ENCODE measurements at places on chromosomes 16 and 17.

- no peak for DNase-seq
Measured at GRCh38 chr16:4106516-4106915, 9.7 kb downstream of the ADCY9 start.

DNA sequence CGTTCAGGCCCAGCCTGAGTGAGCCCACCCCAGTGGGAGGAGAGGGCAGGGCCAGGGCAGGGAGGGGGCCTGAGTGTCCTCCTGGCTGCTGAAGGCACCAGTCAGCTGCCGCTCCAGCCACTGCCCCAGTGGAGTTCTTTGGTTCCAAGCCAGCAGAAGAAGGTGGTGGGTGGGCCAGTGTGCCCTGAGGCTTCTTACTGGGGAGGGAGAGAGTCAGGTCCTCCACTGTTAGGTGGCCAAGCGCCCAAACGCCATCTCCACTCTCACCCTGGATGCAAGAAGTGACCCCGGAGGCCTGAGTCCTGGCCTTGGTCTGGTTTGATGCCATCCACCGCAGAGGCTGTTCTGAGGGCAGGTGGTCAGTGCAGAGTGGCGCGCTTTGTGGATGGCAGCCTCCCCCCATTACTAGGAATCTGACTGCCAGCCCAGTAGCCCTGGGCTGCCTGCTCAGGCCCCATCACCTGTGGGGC is 2.2 kb downstream of the RNF213 start:
- no peak for DNase-seq

GRCh38 chr17:14471052-14471451 is 170.2 kb downstream of the HS3ST3B1 start:
- DNase-seq: no peak

- DNase-seq: no peak
Measured at GRCh38 chr16:19502395-19503131, 19.3 kb downstream of the GDE1 start.

GRCh38 chr16:51376080-51376479 is 225.0 kb upstream of the SALL1 start:
- no peak for DNase-seq

DNA sequence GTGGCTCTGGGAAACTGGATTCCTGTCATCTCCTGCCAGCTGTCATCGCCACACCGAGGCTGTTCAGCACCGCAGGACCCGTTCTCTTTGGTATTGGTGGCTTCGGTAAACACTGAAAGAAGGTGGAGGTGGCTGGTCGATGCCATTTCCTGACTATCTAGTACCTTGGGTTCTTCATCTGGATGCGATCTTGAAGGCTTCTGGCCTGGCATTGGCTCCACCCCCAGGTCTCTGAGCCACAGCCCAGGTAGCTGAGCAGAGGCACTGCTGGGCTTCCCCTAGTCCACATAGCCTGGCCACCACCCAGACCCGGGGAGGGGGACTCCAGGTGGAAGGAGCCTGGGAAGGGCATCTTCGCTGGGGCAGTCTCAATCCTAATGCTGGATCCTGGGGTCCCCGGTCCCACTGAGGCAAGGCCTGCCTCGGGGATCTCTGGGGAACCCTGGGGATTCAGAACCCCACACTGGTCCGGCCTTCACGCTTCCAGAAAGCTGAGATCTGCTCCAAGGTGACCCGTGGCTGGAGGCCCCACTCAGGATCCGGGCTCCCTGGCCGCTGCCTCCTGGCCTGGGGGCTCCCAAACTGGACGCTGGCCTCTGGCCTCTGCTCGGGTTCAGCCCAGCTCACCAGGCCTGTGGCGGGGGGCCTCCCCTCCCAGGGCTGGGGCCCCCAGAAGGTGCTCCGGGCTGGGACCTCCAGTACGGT is 1.8 kb downstream of the C16orf54 start:
- DNase-seq: no peak

GRCh38 chr16:78307824-78308528 is 208.5 kb downstream of the WWOX start:
- DNase-seq: no peak

GRCh38 chr16:77111056-77111565 is 79.9 kb upstream of the MON1B start:
- no peak for DNase-seq

- no peak for DNase-seq
Measured at GRCh38 chr17:38540514-38541045, 65.2 kb downstream of the SRCIN1 start.

DNA sequence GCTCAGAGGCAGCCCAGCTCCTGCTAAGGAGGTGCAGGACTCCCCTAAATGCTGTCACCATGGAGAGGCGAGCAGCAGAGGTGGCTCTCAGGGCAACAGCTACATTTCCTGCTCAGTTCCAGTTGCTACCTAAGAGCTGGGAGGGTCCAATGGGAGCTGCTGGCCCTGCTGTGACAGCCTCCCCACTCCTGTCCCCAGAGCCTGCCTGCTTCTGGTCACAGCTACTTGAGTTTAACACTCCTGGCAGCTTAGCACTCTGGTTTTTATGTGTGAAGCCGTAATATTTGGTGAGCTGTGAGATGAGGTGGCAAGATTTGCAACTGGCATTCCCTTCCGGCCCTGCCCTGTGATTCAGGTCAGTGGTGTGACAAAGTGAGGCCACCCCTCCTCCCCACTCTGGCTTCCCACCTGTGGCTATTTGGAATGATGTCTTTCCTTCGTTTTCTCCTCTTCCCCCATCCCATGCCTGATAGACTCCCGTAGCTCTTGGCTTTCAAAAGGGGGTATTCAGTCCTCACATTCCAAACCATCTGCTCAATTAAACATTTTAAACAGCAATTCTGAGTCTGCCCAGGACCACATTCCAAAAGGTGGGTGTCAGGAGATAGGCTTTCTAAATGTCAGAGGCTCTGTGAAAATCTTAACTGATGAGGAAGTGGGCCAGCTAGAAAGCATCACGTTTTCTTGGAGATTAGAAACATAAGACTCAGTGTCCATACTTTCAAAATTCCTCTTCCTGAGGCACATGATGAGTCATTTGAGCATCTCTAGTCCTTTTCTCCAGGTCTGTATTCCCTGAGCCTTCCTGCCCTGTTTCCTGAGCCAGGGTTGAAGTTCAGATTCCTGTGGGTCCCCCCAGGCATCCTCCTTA is 42.6 kb upstream of the SKAP1 start:
- DNase-seq: no peak

- DNase-seq: no peak
Measured at GRCh38 chr16:85947230-85948137, 48.5 kb downstream of the IRF8 start.

DNA sequence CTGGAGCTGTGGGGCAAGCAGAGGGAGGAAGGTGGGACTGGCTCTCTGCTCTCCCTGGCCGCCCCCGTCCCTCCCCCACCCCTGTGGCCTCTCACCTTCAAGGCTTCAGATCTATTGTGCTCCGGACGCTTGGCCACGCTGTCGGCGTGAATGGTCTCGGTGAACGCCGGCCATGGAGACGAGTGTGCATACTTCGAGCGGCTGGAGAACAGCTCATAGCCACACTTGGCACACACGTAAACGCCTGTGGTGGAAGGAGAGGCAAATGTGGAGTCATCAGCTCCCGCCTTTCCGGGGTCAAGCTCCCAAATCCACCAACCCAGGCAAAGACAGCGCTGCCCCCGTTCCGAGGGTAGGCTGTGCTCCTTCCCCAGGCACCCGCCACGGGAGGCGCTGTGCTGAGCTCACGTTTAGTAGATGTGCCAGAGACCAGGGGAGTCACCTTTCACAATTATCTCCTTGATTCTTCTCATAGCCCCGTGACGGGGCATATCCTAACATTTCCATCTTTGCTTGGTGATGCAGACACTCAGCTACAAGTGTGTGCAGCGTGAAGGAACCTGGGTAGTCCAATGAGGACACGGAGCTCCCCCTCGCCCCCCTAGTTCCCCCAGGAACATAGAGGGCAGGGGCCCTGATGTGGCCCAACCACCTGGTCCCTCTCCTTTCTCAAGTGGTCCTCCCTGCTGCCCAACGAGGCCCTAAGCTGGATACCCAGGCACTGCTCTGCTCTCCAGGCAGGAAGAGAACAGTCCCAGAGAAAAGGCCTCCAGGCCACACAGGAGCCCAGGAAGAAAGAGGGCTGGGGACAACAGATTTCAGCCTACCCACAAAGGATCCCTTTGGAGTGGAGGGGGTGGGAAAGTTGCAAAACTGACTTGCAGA is 1.6 kb downstream of the MSRB1 start:
- no peak for DNase-seq

GRCh38 chr16:80899809-80900592 is 95.6 kb upstream of the CDYL2 start:
- no peak for DNase-seq

- no peak for DNase-seq
Measured at GRCh38 chr17:15462976-15463772, 4.2 kb downstream of the CDRT4 start.

GRCh38 chr16:48635199-48635718 is 25.3 kb upstream of the N4BP1 start:
- DNase-seq: no peak

DNA sequence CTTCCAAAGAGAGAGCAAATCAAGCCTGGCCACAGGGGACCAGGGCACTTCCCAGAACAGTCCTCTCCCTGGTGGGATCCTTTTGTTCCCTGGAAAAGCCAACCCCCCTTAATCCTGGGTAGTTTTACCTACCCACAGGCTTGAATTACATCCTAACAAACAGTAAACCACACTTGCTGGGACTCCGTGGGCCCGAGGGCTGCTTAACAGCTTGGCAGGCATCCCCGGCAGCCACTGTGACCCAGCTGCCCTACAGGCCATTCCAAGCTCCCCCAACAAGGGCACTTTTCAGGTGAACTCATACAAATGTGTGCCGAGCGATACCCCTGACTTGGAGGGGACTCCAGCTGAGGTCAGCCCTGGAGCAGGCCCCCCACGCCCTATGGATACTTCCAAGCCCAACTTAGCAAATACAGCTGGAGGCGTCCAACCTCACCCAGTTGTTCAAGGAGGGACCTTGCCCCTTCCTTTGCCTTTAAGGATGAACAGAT is 26.4 kb downstream of the ADCY9 start:
- DNase-seq: no peak

DNA sequence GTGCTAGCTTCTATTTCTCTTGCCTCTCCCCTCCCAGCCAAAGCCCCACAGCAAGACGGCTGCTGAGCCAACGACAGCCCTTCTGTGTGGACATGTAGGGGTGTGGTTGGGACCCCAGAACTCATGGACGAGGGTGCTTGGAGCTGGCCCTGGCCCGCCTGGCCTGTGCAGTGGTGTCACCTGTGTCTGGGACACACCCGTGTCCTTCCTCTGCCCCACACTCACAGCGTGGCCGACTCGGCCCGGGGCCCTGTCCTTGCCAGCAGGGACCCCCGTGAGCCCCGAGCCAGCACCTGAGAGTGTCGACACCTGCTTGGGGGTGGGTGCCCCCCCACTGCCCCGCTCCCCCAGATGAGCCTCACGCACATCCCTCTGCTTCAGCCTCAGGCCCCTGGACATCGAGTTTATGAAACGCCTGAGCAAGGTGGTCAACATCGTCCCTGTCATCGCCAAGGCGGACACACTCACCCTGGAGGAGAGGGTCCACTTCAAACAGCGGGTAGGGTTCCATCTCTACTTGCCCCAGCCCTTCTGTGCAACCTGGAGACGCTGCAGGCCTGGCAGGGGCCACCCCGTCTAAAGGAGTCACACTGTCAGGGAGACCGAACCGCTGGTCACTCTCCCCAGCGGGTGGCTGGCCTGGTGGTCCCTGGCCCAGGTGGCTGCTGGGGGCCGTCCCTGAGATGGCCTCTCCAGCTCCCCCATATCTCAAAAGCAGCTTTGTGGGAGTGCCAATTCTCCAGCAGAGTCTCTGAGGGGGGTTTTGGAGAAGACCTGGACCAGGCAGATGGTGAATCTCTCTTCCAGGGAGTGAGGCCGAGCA is 349.8 kb downstream of the SEC14L1 start:
- DNase-seq: no peak

DNA sequence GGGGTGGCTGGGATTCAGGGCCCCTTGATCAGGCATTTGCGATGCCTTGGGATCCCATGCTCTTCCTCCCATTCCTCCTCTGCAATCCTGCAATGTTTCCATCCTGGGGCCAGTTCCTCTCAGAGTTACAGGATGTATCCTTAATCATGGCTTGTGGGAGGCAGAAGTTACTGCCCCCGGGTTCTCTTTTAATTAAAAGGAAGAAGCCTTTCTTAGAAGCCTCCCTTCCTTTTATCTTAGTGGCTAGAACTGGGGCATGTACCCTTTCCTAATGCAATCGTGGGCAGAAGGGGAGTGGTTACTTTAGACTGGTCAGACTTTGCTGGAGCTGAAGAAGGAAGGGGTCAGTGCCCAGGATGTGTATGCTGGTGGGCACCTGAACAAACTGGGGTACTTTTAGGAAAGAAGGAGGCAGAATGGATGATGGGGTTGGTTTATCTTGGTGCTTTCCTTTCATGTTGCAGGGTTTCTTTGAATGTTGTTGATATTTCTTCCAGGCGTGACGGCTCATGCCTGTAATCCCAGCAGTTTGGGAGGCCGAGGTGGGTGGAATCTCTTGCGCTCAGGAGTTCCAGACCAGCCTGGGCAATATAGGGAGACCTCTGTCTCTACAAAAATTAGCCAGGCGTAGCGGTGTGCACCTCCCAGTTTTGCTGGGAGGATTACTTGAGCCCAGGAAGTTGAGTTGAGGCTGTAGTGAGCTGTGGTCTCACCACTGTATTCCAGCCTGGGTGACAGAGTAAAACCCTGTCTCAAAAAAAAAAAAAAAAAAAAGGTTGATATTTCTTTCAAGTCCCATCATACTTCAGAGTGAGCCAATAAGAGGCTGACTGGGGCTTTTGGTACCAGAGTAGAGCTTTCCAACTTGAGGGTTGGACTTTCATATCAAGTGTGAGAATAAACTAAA is 13.2 kb upstream of the SPN start:
- DNase-seq: no peak

- no peak for DNase-seq
Measured at GRCh38 chr17:21034340-21035235, 8.2 kb downstream of the USP22 start.

DNA sequence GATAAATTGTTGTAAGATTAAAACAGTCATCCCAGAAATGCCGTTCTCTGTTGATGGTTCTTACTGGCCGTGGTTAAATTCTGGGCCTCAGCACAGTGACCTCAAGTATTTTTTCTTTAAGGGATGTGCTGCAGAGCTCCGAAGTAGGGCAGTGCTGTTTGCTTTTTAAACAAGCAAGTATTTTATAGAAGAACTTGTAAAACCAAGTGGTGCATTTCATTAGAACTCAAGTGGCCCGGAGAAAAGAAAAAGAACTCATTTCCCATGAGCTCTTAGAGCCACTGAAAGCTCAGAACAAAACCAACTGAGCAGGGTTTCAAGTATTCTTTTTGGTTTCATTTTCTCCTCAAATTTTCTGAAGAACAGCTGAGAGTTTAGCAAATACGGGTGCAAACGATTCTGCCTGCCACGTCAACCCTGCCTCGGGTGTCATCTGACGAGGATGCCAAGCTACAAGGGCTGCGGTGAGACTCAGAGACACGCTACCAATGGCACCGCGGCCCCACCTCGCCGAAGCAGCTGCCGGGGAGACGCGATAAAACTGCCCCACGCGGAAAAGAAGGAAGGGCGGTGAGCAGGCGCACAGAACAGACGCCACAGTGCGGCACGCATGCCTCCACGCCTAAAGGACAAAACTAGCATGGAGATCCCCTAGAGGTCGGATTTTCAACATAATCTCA is 6.3 kb downstream of the LMF1 start:
- no peak for DNase-seq

All from activated gamma-delta T cell (primary cell).